ENCODE measurements at places on chromosomes 3 and 15.

DNA sequence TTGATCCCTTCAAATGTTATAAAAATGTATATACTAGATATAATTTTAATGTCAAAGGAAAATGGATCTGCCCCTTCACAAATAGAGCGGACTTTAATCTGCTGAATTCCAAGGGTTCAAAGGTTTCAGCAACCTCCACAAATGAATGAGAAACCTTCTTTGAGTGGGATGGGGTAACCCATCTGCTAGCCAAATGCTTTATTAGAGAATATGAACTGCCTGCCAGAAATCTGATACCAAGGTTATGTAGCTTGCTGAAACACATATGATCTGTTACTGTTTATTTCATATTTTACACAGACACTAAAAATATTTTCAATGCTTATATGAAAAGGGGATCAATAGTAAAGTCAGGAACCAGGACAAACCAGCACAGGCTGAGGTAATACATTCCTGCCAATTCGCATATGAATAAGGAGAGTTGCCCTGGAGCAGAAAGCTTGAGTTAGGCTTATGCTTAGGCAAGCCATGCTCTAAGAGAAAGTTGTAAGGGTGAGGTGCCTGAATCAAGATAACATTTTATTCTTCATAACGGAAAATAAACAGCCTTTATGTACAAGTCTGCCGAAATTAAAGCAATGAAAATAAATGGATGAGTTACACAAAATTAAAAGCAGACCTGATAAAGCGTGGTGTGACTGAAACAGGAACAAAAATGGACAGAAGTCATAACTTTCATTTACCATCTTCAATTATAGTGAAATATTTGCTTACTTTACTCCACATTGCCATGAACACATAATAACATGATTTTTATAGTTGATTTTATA, 26.5 kb downstream of the PLOD2 start:
- no peak for DNase-seq

- DNase-seq = no peak
These were observed 10.1 kb downstream of the VPS8 start for GRCh38 chr3:184822081-184822480.

DNA sequence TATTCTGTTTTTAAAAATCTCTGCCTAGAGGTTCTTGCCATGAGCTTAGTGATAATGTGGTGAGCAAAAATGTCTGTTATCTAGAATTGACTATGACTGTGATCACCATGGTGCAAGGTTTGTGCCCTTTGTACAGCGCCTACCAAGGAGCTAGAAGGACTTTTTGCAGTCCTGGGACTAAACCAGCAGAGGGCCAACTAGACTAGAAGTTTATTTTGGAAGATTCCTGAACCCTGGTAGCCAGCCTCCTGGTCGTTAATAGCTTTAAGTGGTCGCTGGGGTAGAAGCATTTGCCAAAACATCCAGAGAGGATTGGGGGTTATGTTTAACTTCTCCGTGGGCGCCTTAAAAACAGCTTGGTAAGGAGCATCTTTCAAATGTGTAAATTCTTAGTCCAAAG, 7.8 kb downstream of the SCG5 start:
- no peak for DNase-seq

- DNase-seq = no peak
These were observed 76.7 kb upstream of the LPP start for GRCh38 chr3:188077160-188077799.

DNA sequence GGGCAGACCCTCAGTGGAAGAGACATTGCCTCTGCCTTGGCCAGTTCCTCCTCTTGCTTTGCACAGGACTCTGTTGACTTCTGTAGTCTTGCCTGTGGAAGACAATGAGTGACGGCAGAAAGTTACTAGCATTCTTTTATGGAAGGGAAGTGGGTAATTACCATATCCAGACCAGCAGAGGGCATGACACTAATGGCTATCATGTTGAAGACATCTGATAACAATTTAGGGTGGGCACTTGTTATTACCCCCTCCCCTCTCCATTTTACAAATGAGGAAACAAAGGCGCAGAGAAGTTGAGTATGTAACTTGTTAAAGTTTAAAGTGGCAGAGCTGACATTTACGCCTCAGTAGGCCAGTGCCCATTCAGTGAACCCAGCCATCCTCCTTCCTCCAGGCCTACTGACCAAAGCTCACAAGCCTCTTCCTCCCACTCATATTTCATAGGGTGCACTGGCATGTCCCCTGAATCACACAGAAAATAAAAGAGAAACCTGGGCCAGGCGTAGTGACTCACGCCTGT, 48.2 kb upstream of the FMN1 start:
- DNase-seq = peak; percentile 2

- DNase-seq = no peak
These were observed 691.1 kb downstream of the DIPK2A start for GRCh38 chr3:144662729-144663128.

DNA sequence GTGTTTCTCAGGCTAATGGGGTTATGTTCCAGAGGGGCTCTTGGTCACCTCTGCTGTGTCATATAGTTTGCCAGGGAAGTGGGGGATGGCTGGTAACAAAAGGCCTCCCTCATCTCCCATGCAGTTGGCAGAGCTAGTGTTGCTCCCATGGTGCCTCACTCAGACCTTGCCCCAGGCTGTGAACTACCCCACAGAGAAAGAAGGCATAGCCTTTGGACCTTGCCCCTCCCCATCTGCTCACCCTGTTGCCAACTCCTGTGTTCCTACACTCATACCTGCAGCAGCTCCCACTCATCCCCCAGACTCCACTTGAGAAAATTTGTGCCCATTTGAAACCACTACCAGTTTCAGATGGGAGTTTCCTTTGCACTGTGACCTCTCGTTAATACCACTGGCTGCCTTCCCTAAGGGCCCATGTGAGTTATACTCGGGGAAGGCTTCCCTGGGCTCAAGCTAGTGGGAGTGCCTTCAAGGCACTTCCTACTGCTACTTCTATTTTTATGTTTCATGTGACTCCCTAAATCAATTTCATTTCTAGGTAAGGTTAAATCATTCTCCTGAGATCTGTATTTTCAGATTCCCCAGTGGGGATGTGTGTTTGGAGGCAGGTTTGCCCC, 25.3 kb upstream of the COPB2 start:
- DNase-seq = no peak

DNA sequence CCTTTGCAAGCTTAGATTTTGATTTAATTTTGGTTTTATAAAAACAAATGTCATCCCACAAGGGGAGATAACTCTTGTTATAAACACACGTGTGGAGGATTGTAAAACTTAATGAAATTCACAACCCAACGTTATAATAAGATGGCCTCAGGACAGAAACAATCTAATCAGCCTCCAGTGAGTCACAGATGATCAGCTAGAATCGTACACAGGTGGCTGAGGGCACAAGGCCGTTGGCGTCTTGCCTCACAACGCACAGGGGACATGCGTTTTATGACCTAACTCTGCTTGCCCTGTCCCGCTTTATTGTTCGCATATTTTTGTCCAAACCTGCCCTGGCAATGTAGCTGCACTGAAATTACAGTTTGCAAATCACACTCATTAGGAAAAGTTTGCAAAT, 121.9 kb upstream of the PDZRN3 start:
- DNase-seq = no peak

DNA sequence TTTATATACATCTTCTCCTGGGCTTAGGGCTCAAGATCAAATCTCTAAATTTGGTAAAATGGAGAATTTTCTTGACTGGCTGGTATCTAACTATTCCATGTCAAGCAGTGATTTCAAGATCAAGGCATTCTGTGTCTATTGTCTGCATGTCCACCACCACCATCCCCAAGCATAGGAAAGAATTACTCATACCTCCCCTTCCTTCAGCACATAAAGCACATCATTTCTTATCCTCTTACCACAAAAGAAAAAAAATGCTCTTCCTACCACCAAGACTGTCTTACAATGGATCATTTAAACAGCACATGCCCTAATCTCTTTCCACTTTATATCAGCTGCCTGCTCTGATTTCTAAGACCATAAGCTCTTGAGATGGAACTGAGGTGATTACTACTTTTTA, 470.5 kb upstream of the THBS1 start:
- DNase-seq = no peak

- no peak for DNase-seq
These were observed 49.1 kb downstream of the MYO9A start for GRCh38 chr15:72068856-72069255.

DNA sequence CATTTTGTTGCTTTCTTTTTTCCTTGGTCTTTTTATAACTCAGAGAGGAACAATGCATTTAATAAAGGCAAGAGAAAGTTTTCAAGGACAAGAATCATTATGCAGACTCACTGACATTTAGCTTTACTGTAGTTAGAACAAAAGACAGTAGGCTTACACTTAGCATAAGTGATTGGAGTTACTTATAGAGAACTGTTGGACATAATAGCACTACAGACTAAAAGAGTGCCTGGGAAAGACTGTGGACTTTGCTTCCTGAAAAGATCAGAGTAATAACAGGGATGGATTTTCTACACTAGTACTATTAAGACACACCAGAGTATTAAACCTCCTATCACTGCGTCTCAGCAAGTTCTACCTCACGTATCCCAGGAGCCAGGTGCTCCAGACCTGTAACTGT, 39.3 kb upstream of the SPRED1 start:
- no peak for DNase-seq

DNA sequence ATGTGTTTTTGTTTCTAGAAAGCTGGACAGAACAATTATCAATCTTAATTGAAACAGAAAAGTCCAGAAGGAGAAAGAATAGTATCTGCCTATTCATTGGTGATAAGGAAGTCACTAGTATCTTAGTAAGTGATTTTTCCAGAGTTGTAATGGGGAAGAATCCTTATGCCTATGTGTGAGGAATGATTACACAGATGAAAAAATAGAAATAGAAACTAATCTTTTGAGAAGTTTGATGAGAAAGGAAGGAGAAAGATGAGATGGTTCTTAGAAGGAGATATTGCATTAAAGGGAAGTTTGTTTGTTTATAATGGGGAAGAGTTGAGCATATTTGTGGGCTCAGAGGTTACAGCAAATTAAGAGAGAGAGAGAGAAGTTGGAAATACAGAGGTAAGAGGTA, 42.7 kb upstream of the CBLB start:
- DNase-seq = no peak

DNA sequence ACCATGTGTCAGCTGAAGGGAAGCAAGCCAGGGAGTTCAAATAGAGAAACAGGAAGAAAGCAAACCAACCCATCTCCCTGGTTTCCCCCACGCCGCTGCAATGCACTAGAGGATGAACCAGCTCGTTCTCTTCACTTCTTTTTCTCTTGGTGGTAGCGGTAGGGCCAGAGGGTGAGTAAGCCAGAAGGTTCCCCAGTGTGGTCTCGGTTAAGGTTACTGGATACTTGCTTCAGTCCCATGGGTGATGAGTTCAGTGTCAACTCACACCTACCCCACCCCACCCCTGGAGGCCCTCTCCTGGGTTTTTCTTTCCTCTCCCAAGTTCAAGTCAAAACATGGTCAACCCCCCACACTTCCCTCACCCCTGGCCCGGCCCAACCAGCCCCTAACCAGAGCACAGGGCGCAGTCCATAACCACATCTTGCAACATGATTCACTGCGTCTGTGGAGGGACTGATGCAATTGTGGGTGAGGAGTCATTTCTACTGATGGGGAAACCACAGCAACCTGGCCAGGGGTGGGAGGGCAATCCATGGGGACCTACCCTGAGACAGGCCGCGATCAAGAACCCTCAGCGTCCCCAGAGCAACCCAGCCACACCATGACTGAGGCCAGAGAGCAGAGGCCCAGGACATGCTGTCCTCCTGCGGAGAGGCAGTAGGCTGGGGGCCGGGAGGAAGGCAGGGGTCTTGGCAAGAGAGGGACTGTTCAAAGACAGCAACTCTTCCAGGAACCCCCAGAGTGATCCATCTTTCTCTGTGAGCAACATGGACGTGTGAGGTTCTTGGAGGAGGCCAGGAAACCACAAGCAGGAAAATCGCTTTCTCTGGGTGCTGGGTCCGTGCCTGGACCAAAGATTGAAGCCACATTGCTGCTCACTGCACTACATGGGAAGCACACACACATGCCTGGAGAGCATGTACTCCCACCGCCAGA, 276.6 kb downstream of the UACA start:
- no peak for DNase-seq

- DNase-seq = no peak
These were observed 33.1 kb downstream of the CRTAP start for GRCh38 chr3:33146791-33147445.

DNA sequence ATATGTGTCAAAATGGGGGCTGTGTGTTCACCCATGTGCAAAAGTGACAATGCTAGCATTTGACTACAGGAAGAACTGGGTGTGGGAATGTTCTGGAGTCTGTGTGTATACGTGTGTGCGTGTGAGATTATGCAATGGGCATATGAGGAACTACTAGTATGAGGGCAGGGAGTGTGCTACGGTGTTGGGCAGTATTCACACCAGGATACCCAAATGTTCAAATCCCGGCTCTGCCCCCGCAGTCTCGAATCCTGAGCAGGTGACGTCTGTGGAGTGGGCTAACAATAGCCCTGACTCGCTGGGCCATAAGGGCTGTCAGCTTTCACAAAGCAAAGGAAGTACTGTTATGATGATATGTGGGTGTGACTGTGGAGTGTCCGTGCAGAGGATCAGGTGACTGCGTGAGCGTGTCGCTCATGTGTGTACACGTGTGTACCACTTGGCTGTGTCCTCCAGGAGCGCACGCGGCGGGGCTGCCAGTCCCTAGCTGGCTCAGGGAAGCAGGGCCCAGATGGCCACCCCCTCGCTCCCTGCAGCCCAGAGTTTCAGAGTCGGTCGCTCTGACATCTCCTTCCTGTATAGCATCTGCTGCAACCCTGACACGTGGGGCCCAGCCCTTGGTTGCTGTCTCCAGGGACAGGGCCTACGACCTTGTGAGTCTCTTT, 27.2 kb downstream of the IQSEC1 start:
- DNase-seq = no peak

Measured in CD4-positive, CD25-positive, alpha-beta regulatory T cell (primary cell).